ENCODE measurements at places on chromosomes 1 and 21.

GRCh38 chr1:228009116-228009827 lies 2.5 kb downstream of the WNT3A start:
- DNase-seq: no peak

GRCh38 chr1:84247425-84248220 lies 53.9 kb upstream of the SAMD13 start:
- DNase-seq: no peak

DNA sequence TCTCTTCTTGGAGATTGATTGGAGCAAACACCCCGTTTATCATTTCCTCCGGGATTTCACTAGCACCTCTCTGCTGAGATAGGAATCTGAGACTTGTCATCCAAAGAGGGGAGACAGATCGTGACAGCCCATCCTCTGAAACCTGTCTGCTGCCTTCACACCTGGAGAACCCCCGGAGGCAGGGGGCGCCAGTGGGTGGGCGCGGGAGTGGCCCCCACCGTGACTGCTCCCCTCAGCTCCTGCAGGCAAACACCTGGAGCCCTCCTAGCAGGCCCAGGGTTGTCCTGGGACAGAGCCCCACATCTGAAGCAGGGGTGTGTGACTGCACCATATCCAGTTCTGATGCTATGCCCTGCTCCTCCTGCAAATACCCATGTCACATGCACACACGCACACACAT lies 209.5 kb upstream of the POU3F1 start:
- no peak for DNase-seq

GRCh38 chr1:181135437-181135731 lies 46.9 kb downstream of the IER5 start:
- no peak for DNase-seq

DNA sequence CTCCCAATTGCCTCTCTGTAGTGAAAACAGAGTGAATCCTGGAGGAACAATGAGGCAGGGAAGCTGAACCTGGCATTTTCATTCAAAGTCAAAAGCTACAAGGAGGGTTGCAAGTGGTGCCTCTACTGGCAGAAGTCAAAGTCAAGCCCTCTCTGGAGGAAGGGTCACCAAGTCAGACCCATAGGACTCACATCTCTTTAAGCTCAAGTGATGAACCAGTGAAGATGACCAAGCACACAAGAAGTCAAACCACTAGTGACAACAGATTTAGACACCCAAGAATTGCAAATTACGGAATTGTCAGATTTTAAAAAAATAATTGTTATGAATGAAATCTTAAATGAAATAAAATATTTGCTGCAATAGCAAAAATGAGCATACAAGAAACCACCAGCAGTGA lies 81.1 kb upstream of the ATP1B1 start:
- no peak for DNase-seq

GRCh38 chr21:34201481-34201858 lies 128.1 kb downstream of the MRPS6 start:
- no peak for DNase-seq

Data from stimulated activated naive CD4-positive, alpha-beta T cell (primary cell).